Effector CD8-positive, alpha-beta T cell (primary cell): ENCODE measurements at places on chromosomes 6 and 20.

GRCh38 chr6:27651371-27651732 lies 178.4 kb upstream of the ZNF184 start:
- no peak for DNase-seq

GRCh38 chr6:35091346-35092083 lies 49.6 kb downstream of the TCP11 start:
- DNase-seq: no peak

DNA sequence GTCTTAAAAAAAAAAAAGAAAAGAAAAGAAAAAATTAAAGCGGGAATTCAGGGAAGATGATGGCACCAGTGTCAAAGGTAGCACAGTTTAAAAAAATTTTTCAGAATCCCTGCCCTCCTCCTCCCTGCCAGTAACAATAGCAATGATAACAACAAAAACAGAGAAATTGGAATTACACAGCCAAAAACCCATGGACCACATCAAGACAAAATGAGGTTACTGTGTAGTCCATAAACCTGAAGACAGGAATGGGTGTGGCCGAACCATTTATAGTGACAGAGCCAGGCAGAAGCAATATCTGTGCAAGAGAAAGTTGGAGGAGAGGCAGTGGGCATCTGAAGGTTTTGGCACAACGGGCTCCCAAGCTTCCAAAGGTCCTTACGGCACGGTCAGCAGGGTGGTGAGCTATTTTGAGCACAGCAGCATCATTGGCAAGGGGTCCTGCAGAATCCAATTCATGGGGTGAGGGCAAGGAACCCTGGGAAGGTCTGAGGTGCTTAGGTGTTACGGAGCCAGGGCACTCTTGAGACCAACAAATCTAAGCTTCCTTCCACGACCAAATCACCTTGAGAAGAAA lies 202.3 kb downstream of the GMPR start:
- DNase-seq: no peak

DNA sequence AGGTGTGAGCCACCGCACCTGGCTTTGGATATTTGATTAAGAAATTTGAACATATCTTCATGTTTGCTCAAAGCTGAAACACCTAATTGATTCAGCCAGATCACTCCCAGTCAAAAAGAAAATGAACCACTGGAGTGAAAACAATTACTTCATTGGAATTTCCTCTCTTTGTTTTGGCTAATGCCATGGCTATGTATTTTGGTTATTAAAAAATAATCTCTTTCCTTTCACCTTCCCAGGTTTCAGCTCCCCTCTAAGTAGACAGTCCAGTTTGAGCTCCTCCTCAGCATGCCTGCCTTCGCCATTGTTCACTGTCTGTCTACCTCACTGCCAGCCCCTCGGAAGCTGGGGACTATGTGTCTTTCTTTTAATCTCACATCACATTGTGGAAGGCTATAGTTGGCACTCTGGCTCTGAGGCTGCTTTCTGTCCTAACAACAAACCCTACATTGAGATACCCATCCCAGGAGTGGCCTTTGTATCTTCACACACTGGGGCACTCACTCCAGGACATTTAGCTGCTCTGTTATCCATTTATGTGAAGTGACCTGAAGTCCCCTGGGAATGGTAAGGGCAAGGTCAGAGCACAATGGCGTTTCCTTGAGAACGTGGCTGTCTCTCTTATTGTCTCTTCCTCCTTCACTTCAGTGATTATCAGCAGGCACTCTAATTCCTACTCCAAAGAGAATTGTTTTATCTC lies 764.0 kb upstream of the CITED2 start:
- no peak for DNase-seq

DNA sequence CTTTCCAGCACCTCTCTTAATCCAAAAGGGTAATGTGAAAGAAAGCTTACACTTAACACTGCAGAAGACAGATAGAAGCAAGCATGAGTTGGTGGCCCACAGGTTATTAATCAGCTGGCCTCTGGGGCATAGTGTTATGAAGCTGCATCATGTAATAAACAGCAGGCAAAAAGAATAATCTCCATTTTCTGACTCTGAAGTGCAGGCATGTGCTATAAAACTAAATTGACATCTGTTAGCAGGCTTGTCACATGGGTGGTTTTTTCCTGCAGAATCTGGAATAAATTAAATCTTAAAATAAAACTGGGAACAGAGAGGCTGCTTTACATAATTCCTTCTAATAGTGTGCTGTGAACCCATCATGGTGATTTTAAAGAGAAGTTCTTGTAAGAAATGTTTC lies 73.3 kb downstream of the METTL24 start:
- no peak for DNase-seq

GRCh38 chr6:31268836-31269235 lies 3.1 kb downstream of the HLA-C start:
- peak; percentile 23 for DNase-seq

GRCh38 chr20:46056970-46057855 lies 28.2 kb downstream of the SLC12A5 start:
- DNase-seq: no peak

- DNase-seq: no peak
Measured at GRCh38 chr20:36919715-36920333, 31.7 kb downstream of the SAMHD1 start.

- no peak for DNase-seq
Measured at GRCh38 chr6:74731204-74731603, 474.6 kb downstream of the COL12A1 start.

DNA sequence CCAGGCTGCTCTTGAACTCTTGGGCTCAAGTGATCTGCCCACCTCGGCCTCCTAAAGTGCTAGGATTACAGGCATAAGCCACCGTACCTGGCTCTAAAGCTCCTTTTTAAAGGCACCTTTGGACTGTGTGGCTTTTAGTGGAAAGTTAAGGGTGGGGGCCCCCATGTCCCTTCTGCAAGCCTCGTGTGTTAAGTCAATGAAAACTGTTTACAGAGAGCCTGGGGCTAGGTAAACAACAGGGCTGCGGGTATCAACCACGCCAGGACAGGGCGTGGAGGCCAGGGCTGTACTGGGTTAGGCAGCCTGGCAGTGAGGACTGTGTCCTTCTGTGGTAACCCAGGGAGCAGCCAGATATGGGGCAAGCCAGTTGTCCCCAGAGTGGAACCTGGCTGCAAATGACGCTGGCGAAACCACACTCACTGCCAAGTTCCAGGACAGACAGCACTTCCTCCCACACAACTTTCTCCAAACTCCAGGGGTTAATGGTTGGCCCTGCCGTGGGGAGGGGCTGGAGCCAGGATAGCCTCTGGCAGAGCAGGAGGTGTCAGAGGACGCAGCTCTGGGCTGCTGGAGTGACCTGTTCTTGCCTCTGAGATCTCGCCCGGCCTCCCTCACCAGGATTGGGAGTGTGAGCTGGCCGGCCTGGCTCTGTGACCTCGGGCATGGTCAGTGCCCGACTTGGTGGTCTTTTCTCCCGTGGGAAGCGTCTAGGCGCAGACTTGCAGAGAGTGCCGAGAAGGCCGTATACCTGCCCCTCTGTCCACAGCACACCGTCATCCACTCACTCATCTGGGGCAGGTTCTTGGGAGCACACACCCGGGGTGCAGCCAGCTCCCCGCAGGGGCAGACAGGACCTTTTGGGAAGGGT lies 3.2 kb downstream of the SLC17A9 start:
- no peak for DNase-seq

- DNase-seq: no peak
Measured at GRCh38 chr6:64290867-64291266, 655.3 kb downstream of the PHF3 start.

- DNase-seq: no peak
Measured at GRCh38 chr6:155450240-155450581, 5.4 kb downstream of the NOX3 start.

DNA sequence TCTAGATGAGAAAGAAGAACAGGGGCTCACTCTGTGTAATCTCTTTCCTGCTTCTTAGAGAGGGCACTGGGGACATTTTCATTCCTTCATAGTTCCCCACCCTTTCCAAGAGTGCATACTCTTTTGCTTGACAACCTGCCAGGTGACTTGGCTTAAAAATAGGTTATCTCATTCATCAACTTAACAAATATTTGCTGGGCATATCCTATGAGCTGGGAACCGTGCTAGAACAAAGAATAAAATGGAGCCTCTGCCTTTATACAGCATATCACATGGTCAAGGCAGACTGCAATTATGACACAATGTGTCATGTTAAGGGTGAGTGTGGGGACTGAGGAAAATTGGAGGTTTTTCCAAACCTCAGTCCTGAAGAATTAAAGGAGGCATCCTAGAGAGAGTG lies 209.8 kb upstream of the FOXA2 start:
- no peak for DNase-seq

GRCh38 chr6:150601439-150601838 lies 1.8 kb downstream of the PLEKHG1 start:
- no peak for DNase-seq

GRCh38 chr6:2737885-2738284 lies 12.8 kb downstream of the MYLK4 start:
- DNase-seq: no peak
